ENCODE measurements at places on chromosomes 1 and 21. TPM values are rescaled to one million over a fixed set of nuclear protein-coding genes. Genes with fewer than 3 reads are reported as not detected.

Gene TRIM63
- not detected for total RNA-seq

DNA sequence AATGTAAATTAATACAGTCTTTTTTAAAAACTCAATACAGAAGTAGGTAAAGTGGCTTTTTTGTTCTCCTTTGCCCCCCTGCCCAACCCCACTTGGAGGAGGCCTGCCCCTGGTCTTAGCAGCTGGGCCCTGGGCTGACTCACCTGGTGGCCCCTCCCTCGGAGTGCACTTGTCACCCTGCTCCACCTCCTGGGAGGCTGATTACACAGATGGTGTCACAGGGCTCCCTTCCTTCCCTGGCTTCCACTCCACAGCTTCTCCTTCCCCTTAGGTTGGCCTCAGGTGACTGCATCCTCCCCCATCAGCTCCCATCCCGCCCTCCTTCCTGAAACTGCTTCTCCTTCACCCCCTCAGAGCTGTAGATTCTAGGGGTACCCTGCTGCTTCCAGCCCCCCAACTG is 11.7 kb upstream of the CAPN9 start:
- no peak for DNase-seq

DNA sequence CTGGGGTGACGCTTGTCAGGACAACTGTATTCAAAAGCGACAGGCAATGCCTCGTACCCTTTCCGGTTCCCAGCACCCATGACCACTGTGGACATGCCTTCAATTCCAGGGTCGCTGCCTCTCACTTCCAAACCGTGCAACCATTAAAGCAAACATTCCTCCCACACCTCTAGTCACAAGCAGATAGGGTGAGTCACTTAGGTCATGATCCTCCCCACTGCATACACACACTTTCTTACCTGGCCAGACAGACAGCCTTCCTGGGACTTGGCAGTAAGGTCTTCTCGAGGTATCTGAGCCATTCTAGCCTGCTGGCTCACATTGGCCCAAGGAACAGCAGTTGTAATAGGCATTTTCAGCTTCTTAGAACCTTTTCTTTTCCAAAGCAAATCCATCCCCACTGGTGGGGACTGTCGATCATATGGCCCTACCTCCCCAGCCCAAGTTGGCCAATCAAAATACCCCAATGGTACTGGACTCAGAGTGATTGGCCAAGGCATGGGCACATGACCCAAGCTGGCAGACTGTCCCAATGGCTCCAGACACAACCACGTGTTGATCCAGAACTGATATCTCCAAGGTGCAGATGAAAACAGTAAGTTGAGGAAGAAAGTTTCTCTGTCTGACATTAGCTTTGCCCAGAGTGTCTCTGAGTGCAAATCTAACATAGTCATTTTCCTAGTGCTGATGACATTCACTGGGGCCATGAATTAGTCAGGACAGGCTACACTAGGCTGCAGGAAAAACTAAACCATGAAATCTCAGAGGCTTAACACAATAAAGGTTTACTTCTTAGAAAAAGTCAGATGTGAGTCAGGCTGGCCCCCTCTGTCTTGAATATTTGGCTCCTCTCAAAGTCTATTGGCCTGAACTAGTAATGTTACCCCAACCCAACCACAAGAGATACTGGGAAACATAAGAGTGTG is 113.8 kb downstream of the RRAGC start:
- DNase-seq = no peak

- DNase-seq = no peak
Measured at GRCh38 chr1:27772036-27772931, 735 bp upstream of the STX12 start.

DNA sequence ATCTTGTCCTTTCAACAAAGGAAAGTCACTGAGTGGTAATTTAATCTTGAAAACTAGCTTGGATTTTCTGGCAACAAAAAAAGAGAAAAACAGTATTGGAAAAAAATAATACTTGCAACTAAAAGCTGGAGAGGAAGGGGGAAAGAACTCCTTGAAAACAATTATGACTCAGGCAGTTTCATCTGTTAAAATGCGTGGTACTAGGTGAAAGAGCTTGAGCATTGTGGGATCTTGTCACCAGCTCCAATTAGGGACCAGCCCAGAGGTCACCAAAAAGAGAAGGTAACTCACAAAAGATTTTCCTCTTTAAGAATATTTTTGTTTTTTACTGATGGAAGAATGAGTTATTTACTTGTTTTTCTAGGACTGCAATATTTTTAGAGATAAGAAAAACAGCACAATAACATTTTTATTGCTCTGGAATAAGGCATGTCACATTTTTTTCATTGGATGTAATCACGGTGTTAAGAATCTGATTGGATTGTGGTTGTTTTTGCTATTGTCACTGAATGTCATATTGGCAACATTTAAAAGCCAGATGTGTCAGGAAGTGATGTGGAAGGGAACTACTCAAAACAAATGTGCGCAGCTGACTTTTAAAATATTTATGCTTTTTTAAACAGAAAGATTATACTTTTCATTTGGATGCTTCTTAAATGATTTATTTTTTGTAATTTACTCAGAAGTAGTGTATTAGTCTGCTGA is 78.5 kb upstream of the ADAMTS5 start:
- DNase-seq = no peak
